Activated T-cell treated with anti-CD3 and anti-CD28 coated beads, Interleukin-2, amount 50 U/mL, for 24 hours (primary cell): ENCODE measurements at places on chromosomes 16 and 17.
A peak's percentile ranks its signal among the peaks of the same experiment; 100 is the strongest.

DNA sequence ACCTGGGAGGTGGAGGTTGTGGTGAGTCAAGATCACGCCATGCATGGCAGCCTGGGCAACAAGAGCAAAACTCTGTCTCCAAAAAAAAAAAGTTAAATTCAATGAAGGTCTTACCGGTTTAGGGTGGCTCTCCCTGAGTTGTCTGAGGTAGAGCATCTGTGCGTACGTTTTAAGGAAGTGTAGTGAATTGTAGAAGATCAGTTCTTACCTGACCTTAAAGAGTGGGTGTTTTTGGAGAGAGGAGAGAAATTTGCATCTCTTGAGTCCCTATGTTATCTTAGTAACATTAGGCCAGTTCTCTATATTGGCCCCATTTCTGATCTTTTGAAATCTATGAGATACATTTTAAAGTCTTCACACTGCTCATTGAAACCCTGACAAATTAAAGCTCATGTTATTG lies 56.2 kb downstream of the ELAC2 start:
- H3K36me3 ChIP-seq = no peaks in the 10 kb centered on the region
- H3K27me3 ChIP-seq = no peaks in the 10 kb centered on the region
- no peak overlapping the region for H3K27ac ChIP-seq
- H3K4me3 ChIP-seq = no peak overlapping the region
- H3K4me1 ChIP-seq = no peaks in the 10 kb centered on the region

DNA sequence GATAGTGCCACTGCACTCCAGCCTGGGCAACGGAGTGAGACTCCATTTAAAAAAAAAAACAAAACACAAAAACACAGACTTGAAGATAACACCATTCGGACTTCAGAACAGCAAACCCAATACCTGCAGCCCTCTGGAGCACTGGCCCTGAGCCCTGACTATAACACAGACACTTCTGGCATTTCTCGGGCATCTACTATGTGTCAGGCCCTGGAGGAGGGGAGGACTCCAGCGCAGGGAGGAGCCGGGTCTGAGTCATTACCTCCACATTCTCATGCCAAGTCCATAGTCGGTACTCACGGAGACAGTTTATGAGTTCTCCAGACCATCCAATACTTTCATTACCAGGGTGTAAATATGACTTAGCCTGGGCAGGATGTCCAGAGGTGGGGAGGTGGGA lies 48.8 kb downstream of the PITPNM3 start:
- no peak overlapping the region for H3K4me3 ChIP-seq
- H3K27me3 ChIP-seq = peaks cover 14% of the 10 kb centered on the region
- DNase-seq = no peak
- no peaks in the 10 kb centered on the region for H3K4me1 ChIP-seq

DNA sequence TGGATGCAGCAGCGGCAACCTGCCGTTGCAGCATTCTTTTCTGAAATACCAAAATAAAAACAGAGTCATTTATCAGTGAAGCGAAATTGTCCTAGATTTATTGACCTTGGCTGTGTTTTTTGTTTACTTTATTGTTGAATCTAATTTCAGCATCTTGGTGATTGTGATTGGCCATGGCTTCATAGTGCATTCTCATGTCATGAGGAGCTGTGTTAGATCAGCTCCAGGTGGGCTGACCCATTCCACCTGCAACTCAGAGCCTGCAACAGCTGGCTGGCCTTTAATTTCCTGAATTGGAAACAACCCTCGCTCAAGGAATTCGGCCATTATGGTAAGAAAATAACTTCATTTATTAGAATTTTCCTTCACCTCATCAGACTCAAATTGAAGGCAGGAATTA lies 16.4 kb downstream of the KRT24 start:
- H3K36me3 ChIP-seq = no peaks in the 10 kb centered on the region
- H3K27me3 ChIP-seq = peaks cover 3% of the 10 kb centered on the region
- no peak for DNase-seq
- H3K4me3 ChIP-seq = no peak overlapping the region

DNA sequence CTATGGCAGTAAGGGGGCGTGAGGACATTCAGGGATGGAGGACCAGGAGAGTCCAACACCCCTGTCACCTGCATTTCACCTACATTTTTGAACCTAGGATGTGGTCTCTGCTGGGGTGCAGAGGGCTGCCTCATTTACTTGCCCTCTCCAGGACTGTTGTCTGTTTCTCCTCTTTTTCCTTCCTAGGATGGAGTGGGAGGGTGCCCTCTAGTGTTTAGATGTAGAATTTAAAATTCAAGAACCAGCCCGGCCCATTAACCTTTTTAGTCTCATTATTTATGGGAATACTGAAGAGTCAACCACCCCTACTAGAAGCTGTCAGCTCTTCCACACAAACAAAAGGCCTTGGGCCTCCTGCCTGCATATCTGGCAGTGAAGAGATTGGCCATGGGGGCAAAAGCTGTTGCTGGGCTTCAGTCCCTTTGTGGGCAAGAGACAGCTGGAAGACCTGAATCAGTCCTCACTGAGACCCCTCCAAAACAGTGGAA lies 2.5 kb upstream of the STARD3 start:
- peaks cover 8% of the 10 kb centered on the region for H3K27me3 ChIP-seq
- peaks cover 33% of the 10 kb centered on the region for H3K4me1 ChIP-seq
- no peak overlapping the region for H3K4me3 ChIP-seq
- DNase-seq = peak; percentile 50

DNA sequence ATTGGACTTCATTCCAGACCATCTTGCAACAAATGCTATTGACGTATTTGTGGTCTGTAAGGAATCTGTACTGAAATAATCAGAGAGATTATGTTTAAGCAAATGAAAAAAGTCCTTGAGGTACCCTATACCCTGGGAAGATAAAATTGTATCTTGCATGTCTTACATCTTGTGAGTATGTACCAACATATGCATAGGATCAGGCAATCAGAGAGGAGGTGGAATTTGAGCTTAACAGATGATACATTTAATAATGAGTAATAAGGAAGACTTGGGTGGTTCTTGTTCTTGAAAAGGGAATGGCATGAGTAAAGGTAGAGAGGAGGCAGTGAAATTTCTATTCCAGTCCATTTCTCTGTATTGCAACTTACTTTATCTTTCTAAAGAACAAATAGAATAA lies 10.6 kb downstream of the MOSMO start:
- H3K27me3 ChIP-seq = no peaks in the 10 kb centered on the region
- no peak overlapping the region for H3K27ac ChIP-seq
- peaks cover 5% of the 10 kb centered on the region for H3K36me3 ChIP-seq
- H3K4me3 ChIP-seq = no peak overlapping the region
- DNase-seq = no peak

GRCh38 chr17:67266496-67266895 lies 21.5 kb upstream of the HELZ start:
- no peak overlapping the region for H3K27ac ChIP-seq
- H3K27me3 ChIP-seq = no peaks in the 10 kb centered on the region
- no peaks in the 10 kb centered on the region for H3K4me1 ChIP-seq
- no peak overlapping the region for H3K4me3 ChIP-seq

DNA sequence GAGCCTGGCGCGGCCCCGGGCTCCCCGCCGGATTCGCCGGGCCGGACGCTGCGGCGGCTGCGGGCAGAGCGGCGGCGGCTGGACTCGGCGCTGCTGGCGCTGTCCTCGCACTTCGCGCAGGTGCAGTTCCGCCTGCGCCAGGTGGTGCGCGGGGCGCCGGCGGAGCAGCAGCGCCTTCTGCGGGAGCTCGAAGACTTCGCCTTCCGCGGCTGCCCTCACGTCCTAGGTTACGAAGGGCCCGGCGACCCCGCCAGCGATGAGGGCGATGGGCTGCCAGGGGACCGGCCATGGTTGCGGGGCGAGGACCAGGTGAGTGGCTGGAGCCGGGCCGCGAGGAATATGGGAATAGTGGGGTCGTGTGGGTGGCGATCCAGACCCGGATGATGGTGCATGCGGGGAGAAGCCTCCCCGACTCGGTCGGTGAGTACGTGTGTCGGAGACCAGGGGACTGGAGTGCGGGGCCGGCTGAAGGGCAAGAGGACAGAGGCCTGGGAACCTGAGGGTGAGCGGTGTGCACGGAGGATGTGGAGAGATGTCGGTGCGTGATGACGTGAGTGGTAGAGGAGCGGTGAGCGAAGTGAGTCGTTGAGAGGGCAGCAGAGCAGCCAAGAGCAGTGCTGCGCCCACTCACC lies 517 bp downstream of the RUNDC1 start:
- no peaks in the 10 kb centered on the region for H3K27me3 ChIP-seq
- peak overlapping the region; percentile 99 for H3K27ac ChIP-seq
- peaks cover 43% of the 10 kb centered on the region for H3K4me1 ChIP-seq
- peak overlapping the region; percentile 99 for H3K4me3 ChIP-seq
- DNase-seq = peak; percentile 71
- peaks cover 47% of the 10 kb centered on the region for H3K36me3 ChIP-seq

DNA sequence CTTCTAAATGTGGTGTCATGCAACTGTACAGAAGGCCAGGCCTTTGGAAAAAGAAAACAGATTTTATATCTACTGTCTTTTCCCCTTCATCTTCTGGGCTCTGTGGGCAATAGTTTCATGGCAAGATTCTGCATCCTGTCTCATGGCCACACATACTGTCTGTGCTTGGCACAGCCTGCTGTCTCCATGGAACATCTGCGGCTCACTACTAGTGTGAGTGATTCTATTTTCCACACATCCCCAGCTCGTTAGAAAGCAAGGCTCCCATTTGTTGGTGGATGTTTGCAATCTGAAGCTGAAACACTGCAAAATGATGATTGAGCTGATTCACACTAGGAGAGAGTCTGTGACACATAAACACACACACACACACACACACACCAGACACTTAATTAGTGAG lies 32.4 kb downstream of the CACNG3 start:
- H3K36me3 ChIP-seq = no peaks in the 10 kb centered on the region
- DNase-seq = no peak
- no peaks in the 10 kb centered on the region for H3K4me1 ChIP-seq
- peaks cover 37% of the 10 kb centered on the region for H3K27me3 ChIP-seq
- H3K27ac ChIP-seq = no peak overlapping the region

GRCh38 chr16:61936522-61936921 lies 99.7 kb downstream of the CDH8 start:
- H3K36me3 ChIP-seq = no peaks in the 10 kb centered on the region
- H3K4me3 ChIP-seq = no peak overlapping the region
- no peak for DNase-seq
- no peaks in the 10 kb centered on the region for H3K4me1 ChIP-seq

GRCh38 chr17:27635275-27635823 lies 4.4 kb downstream of the LGALS9 start:
- peaks cover 30% of the 10 kb centered on the region for H3K4me1 ChIP-seq
- H3K27ac ChIP-seq = no peak overlapping the region
- H3K36me3 ChIP-seq = peaks cover 12% of the 10 kb centered on the region
- H3K4me3 ChIP-seq = no peak overlapping the region

DNA sequence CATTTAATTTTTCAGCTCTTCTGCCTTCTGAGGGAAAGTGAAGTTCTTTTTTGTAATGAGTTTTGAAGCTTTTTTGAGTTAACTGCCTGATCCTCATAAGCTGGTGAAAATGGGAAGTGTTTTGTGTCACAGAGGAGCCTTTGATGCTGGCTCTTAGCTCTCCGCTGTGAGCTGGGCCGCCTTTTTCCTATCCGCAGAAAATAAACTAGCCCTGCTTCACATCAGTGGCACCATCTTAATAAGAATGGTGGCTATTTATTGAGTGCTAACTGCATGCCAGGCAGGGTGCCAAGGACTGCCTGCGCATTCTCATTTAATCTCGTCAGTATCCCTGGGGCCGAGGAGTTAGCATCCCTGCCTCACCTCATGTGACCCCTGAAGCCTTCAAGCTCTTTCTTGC lies 309.0 kb downstream of the CPPED1 start:
- H3K27me3 ChIP-seq = no peaks in the 10 kb centered on the region
- H3K27ac ChIP-seq = no peak overlapping the region
- no peak overlapping the region for H3K4me3 ChIP-seq
- peaks cover 4% of the 10 kb centered on the region for H3K4me1 ChIP-seq
- H3K36me3 ChIP-seq = peaks cover 6% of the 10 kb centered on the region
- no peak for DNase-seq

- peaks cover 7% of the 10 kb centered on the region for H3K36me3 ChIP-seq
- DNase-seq = no peak
- no peak overlapping the region for H3K4me3 ChIP-seq
- no peaks in the 10 kb centered on the region for H3K4me1 ChIP-seq
- H3K27ac ChIP-seq = no peak overlapping the region
- H3K27me3 ChIP-seq = no peaks in the 10 kb centered on the region
These were observed 178.6 kb downstream of the WWOX start for GRCh38 chr16:78278056-78278450.

- no peak for DNase-seq
- H3K27me3 ChIP-seq = peaks cover 42% of the 10 kb centered on the region
- H3K36me3 ChIP-seq = no peaks in the 10 kb centered on the region
These were observed 22.9 kb upstream of the C1QL1 start for GRCh38 chr17:44990994-44991393.

DNA sequence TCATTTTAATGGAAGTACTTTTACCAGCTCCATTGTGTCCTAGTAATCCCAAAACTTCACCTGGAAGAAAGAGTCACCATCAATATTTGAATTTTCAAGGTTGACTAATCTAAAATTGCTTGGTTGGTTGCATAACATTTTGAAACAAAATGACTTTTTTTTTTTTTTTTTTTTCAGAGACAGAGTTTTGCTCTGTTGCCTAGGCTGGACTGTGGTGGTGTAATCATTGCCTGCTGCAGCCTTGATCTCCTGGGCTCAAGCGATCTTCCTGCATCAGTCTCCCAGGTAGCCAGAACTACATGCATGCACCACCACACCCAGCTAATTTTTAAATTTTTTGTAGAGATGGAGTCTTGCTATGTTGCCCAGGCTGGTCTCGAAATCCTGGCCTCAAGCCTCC lies 12.6 kb upstream of the ABCA6 start:
- no peak overlapping the region for H3K4me3 ChIP-seq
- no peaks in the 10 kb centered on the region for H3K4me1 ChIP-seq
- H3K27ac ChIP-seq = no peak overlapping the region

DNA sequence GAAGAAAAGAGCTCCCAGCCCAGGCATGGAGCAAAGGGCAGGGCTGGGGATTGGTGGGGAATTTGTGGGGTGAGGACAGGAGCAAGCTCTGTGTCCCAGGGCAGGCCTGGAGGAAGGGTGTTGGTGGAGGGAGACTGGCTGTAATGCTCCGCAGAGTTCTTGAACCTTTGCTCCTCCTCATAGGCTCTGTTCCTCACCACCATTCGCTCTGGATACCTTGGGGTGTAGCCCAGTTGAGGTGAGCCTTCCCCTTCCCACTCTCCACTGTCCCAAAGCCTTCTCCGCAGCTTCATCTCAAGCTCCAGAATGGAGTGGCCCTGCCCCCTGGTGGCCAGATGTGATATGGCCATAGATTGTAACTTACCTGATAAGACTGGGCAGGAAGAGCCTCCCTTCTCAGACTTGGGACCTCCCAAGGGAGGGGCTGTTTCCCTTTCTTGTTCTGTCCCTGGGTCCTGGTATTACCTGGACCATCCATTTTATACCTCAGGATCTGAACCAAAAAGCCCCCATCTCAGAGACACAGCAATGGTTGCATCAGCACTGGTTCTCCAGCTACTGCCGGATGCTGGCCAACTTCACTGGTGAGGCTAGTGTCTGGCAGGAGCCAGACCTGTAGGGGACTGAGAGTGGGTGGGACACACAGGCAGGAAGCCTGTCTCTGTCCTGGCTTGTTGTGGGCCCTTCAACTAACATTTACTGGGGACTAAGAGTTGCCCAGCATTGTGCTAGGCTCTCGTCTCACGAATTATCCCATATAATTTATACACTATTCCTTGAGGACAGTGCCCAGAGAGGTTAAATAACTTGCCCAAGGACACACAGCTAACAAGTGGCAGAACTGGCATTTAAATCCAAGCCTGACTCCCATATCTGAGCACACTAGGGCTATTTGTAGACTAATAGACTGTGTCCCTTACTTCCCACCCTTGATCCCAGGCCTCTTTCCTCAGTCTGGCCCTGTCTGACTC lies 19.1 kb upstream of the STAC2 start:
- H3K4me3 ChIP-seq = no peak overlapping the region
- no peaks in the 10 kb centered on the region for H3K36me3 ChIP-seq
- H3K27ac ChIP-seq = no peak overlapping the region
- peaks cover 11% of the 10 kb centered on the region for H3K4me1 ChIP-seq
